ENCODE measurements at places on chromosomes 16 and 17.
A peak's percentile ranks its signal among the peaks of the same experiment; 100 is the strongest.

DNA sequence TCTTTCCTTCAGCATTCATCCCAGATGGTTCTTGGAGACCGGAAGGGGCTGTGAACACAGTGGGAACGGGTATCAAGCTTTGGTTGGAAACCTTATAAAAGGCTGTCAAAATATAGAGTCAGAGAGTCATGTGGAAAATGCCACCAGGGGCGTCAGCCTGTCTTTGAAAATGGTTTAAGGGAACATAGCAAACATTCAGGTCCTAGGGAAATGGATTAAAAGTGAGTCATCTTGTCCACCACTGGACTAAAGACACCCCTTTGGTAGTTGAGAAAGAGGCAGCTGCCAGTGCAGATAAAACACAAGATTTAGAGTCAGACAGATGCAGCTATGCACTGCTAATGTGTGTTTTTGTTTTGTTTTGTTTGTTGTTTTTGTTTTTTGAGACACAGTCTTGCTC, 47.8 kb upstream of the BCO1 start:
- no peak for DNase-seq

DNA sequence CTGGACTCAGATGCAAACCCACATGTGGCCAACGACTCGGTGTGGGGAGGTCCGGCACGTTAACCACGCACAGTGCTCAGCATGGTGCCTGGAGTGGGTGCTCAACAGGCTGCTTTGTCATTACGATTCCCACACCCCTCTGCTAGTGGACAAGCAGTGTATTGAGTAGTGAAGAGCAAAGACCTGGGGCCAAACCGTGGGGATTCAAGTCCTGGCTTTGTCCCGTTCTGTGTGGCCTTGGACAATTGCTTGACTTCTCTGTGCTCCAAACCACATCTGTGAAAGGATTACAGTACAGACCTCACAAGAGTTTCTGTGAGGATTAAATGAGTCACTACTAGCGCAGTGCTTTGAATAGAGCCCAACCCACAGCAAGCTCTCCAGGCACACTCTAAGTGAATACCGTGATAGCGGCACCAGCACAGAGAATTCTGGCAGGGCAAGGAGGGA, 33.8 kb downstream of the TRPV2 start:
- DNase-seq = no peak

DNA sequence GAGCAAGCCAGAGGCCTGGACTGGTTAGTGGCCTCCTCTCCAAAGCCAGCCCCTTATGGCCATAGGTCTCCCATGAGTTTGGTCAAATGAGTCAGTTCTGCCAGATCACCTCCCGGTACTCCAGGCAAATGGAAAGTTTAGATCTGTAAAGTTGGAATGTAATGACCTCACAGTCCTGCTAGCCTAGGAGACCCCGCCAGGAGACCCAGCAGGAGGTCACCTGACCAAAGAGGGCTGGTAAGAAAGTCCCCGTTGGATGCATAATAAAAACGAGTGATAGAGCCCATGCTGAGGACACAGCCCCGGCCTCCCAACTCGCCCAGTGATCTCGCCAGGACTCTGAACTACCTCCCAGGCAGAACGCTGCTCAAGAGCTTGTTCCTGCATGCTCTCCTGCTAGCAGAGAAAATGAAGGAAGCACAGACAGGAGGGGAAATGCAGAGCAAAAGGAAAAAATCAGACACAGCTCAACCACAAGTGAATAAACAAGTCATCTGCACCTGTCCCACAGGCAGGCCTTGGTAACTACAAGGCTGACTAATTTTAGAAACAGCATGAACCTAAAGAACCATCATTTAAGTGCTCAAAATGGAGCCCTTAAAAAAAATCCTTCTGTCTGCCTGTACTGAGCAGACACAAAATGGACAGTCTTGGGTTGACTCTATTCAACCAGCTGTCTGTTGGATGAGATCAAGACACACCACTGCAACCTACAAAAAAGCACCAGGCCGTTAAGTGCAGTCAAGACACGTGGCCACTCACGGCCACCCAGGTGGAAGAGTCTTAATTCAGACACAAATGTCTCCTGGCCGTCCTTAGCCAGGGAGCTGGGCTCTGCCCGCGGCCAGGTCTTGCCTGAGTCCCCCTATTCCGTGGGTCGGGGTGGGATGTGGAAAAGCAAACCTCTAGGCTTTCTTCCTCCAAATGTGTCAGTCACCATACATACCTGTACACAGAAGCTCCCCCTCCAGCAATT, 9.2 kb downstream of the CDIP1 start:
- DNase-seq = no peak

- no peak for DNase-seq
Measured at GRCh38 chr16:88375996-88376834, 6.5 kb upstream of the ZNF469 start.

DNA sequence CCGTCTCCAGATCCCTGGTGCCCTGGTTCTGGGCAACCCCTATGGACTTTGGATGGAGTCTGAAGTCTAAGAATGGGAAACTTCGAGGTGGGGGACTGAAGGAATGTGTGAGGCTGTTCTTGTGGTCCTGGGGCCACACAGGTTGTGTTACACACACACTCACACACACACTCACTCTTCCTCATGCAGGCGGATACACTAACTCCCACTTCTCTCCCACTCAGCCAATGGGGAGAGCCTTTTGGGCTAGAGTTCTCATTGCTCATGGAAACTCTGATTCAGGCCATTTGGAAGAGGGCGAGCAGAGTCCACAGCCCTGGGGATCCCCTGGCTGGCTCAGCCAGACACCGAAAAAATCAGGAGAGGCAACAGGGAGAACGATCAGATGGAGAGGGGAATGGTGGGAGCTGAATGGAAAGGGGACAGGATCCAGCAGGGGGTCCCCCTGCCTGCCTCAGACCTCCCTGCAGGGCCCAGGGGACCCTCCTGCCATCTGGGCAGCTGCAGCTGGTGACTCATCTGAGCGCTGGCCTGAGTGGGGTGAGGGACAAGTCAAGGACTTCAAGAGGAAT, 9.1 kb downstream of the IGFBP4 start:
- DNase-seq = peak; percentile 41

- no peak for DNase-seq
Measured at GRCh38 chr16:58678716-58679115, 5.9 kb downstream of the SLC38A7 start.

- no peak for DNase-seq
Measured at GRCh38 chr16:64434526-64435069, 687.3 kb downstream of the CDH11 start.

DNA sequence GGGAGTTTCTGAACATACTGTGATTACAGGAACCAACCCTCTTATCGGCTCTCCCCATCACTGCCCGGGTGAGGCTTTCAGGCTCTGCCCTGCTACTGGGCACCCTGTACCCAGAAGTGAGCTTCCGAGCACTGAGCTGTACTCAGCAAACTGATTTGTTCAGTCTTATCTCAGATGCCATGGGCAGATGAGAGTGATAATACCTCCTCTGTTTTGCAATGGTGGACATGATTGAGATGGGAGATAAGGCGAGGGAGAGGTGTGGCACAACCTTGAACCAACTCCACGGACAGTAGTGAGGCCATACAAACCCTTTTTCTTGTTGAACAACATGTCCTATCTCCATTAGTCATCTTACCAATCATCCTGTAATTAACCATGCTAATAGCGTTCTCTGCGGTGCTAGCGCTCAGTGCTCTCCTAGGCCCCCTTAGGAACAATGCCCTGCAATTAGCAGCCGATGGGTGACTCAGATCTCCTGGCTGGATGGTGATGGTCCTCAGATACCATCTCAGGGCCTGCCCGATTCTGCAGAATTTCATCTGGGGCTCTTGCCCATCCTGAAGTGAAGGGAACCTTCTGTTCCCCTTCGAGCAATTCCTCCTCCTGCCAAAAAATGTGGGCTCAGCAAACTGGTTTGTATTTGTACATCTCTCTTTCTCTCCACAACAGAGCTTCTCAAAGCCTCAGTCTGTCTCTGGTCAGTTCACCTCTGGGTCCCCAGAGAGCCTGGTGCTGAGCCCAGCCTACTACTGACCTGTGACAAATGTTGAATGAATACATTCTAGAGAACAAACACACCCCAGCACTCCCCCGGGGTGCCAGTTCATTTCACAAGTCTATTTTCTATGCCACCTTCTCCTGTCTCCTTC, 139.3 kb upstream of the IRX3 start:
- DNase-seq = no peak

DNA sequence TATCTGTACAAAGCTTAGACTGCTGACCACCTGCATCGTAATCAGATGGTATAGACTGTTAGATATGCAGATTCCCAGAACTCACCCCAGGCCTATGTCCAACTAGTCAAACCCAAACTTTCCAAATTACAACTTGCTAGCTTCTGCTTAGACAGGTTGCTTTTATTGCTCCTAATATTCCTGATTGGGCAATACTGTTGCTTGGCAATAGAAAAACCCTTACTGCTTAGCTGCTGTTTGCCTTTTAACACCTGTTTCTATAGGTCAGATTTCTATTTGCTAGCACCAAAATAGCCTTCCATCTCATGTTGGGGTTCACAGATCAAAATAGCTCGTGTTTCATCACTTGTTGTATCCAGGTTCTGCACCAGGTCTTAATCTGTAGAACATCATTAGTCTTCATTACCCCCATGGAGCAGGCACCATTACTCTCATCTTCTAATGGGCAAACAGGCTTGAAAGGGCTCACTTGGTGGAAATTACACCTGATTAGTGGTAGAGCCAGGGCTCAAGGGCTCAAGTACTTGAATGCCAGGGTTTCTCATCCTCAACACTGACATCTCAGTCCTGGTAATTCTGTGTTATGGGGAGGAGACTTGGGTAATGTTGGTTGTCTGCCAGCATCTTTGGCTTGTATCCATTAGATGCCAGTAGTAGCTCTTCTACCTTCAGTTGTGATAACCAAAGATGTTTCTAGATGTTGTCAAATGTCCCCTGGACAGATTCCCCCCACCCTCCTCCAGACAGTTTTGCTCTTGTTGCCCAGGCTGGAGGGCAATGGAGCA, 2.7 kb downstream of the ZP2 start:
- no peak for DNase-seq

DNA sequence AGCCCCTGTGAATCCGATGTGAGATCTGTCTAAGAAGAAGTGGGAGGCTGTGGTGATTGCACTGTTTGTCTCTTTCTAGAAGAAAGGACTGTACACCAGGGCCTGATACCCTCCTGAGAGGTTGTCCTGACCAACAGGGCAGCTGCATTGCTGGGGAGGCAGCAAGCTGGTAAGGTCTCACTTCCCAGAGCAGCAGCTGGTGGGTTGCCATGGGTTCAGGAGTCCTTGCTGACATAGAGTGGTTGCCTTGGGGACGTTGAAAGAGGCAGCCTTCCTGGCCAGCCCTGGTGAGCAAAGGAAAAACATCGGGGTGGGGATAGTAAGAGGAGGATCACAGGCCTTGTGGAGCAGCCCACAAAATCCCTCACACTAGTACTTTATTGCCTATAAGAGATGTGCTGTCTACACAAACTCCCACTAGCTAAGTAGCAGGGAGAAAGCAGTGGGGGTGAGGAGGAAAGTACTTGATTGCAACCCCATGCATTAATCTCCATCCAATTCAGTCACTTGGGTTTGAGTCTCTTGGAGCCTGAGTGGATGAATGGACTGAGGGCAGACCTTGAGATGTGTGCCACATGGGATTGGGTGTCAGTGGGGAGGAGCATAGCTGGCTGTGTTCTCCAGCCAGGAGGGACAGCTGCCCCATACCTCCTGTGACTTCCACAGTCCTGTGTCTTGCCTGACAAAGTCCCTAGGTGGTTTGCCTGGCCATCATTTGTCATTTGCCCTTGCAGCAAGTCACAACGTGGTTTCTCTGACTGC, 143.8 kb upstream of the RPL38 start:
- DNase-seq = no peak

- DNase-seq = no peak
Measured at GRCh38 chr16:27978876-27979275, 84.6 kb downstream of the GSG1L start.

DNA sequence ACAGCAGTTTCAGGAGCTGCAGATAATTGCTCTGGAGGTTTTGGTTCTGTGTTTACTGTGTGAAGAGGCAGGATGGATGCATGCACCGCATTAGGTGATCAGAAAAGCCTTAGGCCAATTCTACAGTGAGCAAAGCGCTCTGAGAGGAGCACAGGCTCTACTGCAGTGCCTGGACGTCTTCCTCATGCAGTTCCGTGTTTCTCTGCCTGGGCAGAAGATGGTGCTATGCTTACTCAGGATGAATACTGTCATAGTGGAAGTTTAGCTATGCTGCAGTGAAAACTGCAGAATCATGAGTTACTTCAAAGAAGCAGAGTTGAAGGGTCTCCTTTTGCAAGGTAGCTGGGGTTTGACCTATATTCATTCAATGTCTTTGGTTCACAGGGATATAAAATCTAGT, 1012.4 kb downstream of the KCNJ18 start:
- DNase-seq = no peak

DNA sequence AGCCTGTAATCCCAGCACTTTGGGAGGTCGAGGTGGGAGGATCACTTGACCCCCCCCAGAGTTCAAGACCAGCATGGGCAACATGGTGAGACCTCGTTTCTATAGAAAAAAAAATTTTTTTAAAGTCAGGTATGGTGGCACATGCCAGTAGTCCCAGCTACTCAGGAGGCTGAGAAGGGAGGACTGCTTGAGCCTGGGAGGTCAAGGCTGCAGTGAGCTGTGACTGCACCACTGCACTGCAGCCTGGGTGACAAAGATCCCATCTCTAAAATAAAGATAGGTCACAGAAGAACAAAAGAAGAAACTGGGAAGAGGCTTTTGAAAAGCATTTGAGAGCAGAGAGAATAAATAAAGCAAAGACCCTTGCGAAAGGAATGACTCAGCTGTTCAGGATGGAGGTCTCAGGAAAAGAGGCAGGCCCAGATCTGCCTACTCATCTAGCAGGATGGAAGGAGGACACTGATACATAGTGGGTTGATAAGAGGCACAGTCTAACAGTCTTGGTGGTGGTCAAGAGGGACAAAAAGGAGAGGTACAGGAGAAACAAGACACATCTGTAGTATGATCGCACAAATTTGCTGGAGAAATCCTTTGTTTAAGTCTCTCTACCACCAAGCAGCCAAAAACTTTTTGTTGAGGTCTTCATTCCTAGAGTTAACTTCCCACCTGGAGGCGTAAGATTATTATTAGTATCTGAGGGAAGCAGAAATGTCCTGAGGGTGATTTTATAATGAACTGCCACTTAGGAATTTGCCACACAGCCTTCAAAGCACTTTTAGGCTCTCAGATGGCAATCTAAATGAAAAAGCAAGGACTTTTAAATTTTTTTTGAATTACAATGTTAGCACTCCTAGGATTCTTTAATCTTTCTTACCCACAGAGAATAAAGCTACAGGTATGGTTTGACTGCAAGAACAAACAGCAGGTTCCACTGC, 17.6 kb downstream of the ZSWIM7 start:
- DNase-seq = no peak

DNA sequence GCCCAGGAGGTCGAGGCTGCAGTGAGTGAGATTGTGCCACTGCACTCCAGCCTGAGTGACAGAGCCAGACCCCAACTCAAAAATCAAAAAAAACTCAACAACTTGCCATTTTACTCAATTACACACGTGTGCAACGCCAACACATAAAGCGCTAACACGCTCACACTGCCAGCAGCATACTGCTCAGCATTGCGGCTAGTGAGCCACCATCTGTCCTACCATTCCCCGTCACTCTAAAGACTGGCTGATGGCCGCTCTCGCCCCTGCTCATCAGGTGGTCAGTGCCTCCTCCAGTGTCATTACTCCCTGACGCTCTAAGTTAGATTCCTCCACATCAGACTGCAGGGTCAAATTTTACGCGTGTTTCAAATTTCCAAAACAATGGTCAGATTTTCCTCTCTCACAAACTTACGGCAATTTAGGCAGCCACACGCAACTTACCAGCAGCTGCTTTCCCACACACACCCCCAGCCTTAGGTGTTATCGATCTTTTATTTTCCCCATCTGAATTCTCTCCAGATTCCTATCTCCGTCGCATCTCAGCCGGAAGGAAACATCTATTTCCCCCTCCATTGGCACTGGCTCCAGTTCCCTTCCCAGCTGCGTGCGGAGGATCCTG, 240.8 kb downstream of the C16orf95 start:
- DNase-seq = no peak

GRCh38 chr16:87165151-87165550, 152.0 kb downstream of the C16orf95 start:
- DNase-seq = no peak
